ENCODE measurements at places on chromosomes 12 and 14.
A peak's percentile ranks its signal among the peaks of the same experiment; 100 is the strongest.

GRCh38 chr14:60723907-60724618 is at the start of gene SIX4:
SIX4 (minus strand) TSS chr14:60724351; CDS start chr14:60724074, 277 bp downstream.
- peak; percentile 68 for DNase-seq

- DNase-seq, result no peak
These were observed 1206.5 kb upstream of the FLRT2 start for GRCh38 chr14:84323450-84323849.

DNA sequence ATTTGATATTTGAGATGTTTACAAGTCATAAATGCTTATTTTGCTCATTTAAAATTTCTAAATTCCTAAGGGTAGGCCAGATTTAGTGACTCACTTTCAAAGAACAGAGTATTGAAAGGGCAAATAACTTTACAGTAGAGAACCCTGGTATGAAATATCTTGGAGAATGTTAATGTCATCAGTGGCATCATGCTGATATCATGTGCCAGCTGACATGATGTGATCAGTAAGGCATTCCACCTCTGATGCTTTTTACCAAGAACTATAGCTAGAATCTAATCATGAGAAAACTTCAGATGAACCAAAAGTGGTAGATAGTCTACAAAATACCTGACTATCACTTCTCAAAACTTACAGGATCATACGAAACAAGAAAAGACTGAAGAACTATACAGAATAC is 2.9 kb upstream of the FLRT2 start:
- no peak for DNase-seq

- DNase-seq, result peak; percentile 20
These were observed 52.1 kb upstream of the PPFIA2 start for GRCh38 chr12:81811061-81811777.

GRCh38 chr14:22320362-22320750 is 268.7 kb downstream of the DAD1 start:
- no peak for DNase-seq

DNA sequence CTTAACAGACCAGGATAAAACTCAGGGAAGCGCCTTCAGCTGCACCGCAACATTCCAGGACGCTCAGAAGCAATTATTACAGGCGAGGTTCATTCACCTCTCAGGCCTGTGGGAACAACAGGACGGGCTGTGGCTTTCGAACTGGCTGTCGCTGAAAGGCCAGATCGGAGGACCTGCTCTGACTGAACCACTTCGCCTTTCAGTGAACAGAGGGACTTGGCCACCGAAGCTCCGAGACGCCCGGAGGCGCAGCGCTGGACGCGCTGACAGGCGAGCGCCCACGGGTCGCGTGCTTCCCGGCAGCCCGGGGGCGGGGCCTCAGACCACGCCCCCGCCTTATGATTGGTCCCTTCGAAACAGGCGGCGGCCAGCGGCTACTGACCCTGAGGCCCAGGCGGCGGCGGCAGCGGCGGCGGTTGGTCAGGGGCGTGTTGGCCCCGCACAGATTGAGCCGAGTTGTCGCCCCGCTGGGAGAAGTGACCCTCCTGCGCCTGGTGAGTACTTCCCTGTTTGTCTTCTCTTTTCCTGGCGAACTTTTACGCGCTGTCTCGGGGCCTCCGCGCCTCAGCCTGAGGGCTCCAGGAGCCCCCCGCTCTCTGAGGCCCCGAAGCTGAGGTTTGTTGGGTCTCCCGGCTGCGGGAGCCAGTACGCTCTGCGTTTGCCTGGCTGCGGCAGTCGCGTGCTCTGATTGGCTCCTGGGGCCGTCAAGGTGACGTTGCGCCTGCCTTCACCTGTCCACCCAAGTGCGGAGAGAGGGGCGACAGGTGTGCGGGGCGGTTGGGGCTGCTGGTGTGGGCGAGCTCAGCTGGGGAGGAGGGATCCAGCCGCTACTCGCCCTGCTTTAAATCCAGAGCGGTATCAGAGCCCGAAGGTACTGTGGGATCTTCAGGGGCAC is at the start of gene GAS2L3:
GAS2L3 (plus strand) TSS at position 393 of the 895 bp plus-strand sequence. CDS start 21,221 bp downstream, outside the sequence.
- DNase-seq, result peak; percentile 92

DNA sequence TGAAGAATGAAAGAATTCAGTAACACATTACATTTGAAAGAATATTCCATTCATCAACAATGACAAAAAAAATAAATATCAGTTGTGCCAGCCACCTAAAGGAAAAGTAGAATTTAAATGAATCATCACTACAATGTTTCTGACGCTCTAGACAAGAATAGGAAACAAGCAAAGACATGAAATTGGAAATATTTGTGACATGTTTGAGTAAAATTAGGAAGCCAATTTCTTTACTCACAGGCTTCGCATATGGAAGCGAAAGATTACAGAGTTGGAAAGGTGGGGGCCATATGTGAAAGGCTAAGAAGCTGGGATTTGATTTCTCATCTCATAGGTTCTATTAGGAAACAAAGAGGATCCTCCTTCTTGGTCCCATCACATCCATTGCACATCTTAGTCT is 279.0 kb downstream of the IPO8 start:
- DNase-seq, result no peak

DNA sequence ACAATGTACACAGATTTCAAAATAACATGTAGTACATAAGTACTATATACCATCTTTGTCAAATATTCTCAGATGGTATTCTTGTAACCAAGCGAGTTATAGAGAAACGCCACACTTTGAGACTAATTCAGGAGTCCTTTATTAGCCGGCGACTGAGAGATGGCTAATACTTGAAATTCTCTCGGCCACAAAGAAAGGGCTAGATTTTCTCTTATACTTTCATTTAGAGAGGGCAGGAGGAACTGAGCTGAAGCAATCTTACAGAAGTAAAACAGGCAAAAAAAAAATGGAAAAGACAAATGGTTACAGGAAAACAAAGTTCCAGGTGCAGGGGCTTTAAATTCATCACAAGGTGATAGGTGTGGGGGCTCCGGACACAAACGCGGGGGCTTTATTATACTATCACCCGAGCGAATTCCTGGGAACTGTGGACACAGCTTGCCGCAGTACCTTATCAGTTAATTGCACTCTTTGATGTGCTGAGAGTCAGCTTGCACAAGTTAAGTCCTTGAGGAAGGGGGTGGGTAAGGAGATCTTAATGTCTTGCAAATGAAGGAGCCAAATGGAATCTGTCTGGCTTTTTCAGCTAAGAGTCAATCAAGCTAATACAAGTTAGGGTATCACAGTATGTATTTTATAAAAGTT is 382.3 kb downstream of the KCNH5 start:
- DNase-seq, result no peak

- DNase-seq, result no peak
These were observed 153.6 kb upstream of the ARID2 start for GRCh38 chr12:45575823-45576475.

DNA sequence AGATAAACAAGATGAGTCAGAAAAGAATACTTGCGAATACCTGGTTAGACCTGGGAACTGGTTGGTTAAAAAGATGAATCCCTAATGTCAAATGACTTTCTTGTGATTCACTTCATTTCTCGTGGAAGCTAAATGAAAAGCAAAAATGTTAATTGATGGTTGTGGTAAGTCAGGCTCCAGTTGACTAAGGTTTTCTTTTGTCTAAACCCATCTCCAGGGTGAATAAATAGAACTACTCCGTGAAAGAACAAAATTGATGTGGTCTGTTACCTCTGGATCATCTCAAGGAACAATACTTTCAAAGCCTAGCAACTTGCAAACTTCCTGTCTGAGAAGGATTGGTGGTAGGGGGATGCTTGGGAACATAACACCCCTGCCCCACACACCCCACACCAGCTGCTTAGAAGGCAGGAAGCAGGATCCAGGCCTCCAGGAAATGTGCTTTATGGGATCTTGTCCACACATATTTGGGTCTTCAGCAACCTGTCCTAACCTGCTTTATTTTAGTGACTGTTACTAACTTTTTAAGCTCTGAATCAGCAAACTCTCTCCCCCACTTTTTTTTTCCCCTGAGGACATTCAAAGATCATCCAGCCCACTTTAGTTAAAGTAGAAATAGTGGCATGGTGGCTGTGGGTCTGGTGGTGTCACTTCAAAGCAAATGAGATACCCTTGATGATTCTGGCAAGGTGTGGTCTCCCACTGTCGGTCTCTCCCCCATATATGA is 60.4 kb upstream of the PTHLH start:
- DNase-seq, result no peak

- DNase-seq, result no peak
These were observed 887.0 kb downstream of the TMTC2 start for GRCh38 chr12:83573671-83574070.

GRCh38 chr14:100033347-100034075 is 31.7 kb upstream of the EVL start:
- DNase-seq, result no peak

- DNase-seq, result no peak
These were observed 7.6 kb downstream of the ASCL4 start for GRCh38 chr12:107782067-107782466.

- DNase-seq, result no peak
These were observed 226.1 kb upstream of the RTL1 start for GRCh38 chr14:101129521-101130167.

GRCh38 chr12:94792693-94793092 is 142.3 kb upstream of the TMCC3 start:
- peak; percentile 31 for DNase-seq

GRCh38 chr12:19332196-19332595 is 107.1 kb upstream of the AEBP2 start:
- no peak for DNase-seq

DNA sequence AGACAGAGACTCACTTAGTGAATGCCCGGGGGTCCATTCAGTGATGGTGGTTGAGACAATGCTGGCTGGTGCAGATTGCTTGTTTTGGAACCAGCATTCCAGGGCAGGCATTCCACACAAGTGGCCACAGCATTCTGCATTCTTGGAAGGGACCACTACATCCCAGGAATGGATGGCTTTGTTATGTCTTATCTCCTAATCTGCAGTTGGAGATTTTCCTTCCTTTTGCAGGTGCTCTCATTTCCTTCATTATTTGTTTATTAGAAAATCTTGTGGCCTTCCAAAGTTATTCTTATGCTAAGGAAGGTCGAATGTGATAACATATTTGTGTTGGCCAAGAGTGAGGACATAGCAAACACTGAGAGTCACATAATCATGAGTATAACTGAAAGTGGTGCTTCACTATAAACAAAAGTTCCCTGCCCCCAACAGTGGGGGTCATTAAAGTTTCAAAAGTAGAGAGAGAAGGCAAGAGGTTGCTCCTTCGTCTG is 66.0 kb downstream of the BMP4 start:
- DNase-seq, result no peak

DNA sequence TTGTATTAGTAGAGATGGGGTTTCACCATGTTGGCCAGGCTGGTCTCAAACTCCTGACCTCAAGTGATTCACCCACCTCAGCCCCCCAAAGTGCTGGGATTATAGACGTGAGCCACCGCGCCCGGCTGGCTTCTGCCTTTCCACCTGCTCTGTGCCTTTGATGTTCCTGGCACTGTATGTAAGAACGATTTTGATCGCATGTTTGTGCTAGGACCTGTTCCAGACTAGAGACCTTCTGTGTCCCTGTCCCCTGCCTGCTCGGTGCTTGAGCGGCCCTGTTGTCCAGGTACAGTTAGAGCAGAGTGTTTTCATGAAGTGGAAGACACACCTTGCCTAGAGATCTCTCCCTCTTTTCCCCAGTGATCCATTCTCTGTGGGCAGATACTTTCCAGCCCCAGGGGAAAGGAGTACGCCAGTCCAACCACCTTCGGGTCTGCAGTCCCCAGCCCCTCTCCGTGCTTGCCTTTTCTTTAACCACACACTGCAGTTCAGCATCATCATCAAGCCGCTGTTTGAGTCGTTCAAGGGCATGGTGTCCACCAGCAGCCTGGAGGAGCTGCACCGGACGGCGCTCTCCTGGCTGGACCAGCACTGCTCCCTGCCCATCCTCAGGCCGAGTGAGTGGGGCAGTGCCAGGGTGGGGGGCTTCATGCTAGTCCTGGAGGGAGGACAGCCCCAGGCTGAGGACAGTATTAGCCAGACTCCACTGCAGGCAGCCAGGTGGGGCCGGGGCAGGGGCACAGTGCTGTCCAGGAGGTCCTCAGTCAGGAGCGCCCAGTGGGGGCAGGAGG is 33.4 kb downstream of the IL31 start:
- DNase-seq, result no peak

GRCh38 chr14:101121508-101122139 is 218.1 kb upstream of the RTL1 start:
- peak; percentile 10 for DNase-seq

DNA sequence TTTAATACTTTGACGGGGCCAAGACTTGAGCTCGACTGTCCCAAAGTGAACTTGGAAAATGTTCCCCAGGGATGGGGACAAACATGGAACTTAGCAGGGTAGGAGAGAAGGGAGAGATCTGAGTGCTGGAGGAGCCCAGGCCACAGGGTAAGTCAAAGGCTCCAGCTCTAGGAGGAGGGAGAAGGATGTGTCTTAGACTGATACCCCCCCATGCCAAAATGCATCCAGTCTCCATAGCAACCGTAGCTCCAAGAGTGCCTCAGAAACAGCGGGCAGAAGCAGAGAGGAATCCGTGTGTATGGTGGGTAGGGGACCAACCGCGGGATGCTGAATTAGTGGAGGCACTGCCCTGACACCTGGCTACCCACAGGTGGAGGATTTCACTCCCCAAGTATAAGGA is 845 bp upstream of the AGAP2 start:
- no peak for DNase-seq

GRCh38 chr14:49975276-49975675 is 82.4 kb downstream of the ARF6 start:
- DNase-seq, result no peak

DNA sequence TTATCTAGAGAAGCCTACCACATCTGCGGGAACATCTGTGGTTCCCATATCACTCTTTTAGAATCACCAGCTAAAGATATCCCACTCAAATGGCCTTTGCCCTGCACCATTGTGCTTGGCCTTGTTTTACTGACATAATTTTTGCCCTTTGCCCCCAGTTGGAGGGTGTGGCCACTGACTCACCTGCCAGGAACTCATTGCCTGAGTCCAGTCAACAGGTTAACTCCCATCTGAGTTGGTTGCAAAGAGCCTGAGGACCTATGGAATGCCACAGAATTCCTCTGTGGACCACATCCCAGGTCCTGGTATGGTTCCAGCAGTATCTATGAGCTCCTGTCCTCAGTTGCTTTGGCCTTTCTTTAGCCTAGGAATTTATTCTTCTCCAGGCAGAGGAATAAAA is 55.7 kb upstream of the PTGR2 start:
- DNase-seq, result no peak

GRCh38 chr12:119649202-119649808 is 18.6 kb upstream of the PRKAB1 start:
- DNase-seq, result no peak

GRCh38 chr12:117073611-117074010 is 25.6 kb downstream of the TESC start:
- no peak for DNase-seq

DNA sequence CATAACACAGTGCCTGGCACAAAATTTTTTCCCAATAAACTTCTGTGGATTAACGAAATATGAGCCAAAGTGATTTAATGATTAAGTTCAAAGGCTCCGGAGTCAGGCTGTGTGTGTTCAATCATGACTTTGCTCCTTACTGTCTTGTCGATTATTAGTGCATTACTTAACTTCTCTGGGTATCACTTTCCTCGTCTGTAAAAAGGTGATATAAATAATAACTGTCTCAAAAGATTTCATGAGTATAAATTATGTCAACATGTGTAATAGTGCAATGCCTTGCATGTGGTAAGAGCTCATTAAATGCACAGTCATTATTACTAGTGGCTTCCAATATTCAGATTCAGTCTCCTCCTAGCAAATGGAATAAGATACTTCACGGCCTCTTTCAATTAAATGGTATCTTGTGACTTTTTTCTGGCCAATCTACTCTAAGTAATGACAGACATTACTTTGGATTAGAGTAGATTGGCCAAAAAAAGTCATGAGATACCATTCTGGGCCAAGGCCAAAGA is 6.8 kb upstream of the IFNG start:
- no peak for DNase-seq
